ENCODE measurements at places on chromosomes 1 and 21.
A peak's percentile ranks its signal among the peaks of the same experiment; 100 is the strongest.

DNA sequence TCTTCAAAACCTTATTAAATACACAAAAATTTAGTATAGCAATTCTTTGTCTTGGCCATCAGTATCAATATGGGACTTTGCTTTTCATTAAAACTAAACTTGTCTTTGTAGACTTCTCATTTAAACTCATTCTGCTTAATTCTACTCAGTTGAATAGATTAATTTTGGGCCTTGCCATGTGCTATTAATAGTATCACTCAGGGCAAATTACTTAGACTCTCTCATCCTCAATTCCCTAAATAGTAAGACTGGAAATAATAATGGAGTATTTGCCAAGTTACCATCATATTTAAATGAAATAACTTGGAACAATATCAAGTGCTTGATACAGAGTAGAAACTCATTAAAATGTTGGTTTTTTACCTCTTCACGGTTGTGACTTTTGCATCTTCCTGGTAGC is 13.4 kb downstream of the HOOK1 start:
- no peak for DNase-seq

DNA sequence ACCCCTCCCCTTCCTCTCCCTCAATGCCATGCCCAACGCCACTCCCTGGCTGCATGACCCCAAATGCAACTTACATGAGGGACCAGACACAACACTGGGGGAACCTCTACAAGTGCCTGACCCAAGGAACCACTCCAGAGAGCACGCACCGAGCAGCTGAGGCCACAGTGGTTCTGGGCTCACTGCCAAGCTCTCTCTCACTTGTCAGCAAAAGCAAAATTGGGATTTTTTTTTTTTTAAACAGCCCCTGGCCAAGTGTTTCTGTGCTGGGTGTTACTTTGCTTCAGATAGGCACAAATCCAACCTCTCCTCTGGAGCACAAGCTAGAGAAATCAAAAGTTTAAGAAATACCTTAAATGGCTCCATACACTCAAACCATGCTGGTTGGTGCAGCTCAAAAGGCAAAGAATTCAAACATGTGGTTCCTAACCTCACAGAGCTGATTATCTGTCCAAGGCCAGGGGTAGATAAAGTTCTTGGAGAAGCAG is 363.0 kb downstream of the SETD4 start:
- DNase-seq = peak; percentile 63

GRCh38 chr1:188706742-188707141 is 1770.9 kb downstream of the BRINP3 start:
- DNase-seq = peak; percentile 86

DNA sequence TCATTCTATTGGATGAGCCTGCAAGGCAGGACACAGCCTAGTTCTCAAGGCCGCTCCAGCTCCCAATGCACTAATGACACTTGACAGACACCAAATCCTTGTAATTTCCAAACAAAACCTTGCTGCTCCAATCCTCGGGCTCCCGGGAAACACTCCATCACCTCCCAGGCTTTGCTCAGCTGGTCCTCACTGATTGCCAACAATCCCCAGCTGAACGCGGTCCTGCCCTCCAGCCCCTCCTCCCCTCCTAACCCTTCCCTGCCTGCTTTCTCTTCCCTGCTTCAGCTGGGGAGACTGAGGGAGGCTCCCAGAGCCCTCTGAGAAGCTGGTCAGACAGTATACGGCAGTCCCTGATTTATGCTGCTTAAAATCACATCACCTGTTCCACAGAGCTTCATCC is 114.4 kb upstream of the TNR start:
- DNase-seq = no peak

DNA sequence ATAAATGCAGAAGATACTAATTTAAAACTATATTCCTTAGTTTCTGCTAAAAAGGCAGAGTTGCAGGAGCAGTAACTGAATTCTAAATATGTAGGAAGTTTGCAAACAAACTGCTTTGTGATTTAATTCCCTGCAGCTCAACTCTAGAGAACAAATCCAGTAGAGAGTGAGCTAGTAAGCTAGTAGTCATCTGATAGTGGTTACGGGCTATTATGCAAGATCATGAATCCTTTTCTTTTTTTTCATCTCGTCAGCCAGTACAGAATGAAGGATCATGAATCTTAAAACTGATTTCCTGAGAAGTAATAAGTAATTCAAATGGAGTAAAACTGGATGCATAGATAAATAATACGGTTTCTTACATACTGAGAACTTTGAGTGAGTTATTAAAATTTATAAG is 3.3 kb downstream of the DPH5 start:
- DNase-seq = peak; percentile 83

- no peak for DNase-seq
These were observed 178.6 kb downstream of the BACH1 start for GRCh38 chr21:29477347-29477746.

GRCh38 chr1:91730801-91731732 is 154.9 kb downstream of the TGFBR3 start:
- peak; percentile 94 for DNase-seq

- peak; percentile 63 for DNase-seq
These were observed 3.0 kb downstream of the YARS1 start for GRCh38 chr1:32813941-32814739.

- DNase-seq = peak; percentile 14
These were observed 6.6 kb upstream of the TMEM167B start for GRCh38 chr1:109083923-109084322.

DNA sequence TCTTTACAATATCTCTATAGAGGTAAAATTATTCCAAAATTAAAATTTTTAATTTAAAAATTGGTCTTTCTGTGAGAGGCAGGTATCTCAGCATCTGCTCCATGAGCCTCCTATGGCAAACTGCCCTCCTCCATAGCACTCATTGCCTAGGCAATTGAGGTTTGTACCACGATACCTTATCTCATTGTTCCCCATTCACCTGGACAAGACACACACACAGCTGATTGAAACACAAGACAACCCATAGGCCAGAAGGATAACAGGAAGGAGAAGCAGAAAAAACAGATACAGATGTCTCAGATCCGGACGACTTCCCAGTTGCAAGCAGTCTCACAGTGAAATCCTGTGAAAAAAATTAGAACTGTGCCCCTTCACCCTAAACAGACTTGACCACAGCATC is 24.3 kb downstream of the RHBDL2 start:
- no peak for DNase-seq

DNA sequence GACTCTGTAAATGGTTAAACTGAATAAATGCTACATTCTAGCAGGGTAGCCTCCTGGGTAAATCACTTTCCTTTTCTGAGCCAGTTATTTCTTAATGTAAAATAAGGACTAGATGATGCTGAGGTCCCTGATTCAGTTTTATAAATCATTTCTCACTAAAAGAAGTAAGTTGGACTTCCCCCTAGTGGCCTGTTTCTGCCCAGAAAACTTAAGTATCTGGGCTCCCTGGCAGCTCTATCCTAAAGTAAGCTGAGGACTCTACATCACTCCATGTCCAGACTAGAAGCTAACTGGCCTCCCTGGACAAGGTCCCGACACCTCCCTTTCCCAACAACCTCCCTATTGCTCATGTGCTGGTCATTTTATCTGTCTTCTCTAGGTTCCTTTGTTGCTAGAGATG is 3.0 kb downstream of the GPN2 start:
- peak; percentile 54 for DNase-seq

- DNase-seq = no peak
These were observed 49.3 kb downstream of the COL18A1 start for GRCh38 chr21:45454060-45454925.

- no peak for DNase-seq
These were observed 64.3 kb upstream of the TINAGL1 start for GRCh38 chr1:31511848-31512615.

DNA sequence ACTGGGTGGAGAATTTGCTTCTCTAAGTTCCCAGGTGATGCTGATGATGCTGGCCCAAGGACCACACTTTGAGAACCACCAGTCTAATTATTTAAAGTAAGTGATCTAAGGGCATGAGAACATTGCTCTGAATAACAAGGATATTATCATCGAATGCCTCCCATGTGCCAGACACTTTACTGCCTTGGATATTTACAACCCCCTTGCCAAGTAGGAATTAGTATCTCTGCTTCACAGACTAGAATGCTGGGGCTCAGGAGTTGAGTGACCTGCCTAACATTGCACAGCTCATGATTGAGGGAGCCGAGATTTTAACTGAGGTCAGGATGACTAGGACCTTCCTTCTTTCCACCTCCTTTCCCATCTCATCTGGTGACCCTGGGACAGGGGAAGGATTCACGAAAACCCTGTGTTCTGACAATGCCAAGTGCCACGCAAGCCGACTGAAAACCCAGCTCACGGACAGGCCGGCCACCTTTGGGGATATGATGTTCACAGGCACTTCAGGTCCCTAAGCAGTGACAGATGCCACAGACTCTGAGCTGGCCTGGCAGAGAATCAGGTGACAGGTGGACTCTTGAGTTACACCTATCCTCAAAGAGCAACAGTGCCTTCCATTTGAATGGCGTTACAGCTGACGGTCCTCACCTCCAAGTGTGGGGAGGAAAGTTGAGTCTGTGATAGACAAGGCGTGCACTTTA is 230.7 kb downstream of the TOMM20 start:
- DNase-seq = no peak

GRCh38 chr1:238401144-238401543 is 510.4 kb upstream of the ZP4 start:
- peak; percentile 22 for DNase-seq

- no peak for DNase-seq
These were observed at the start of gene HRNR for GRCh38 chr1:152224093-152224492. Gene HRNR (minus strand): TSS chr1:152224193. CDS start chr1:152223253, 940 bp downstream.

GRCh38 chr21:27149034-27149433 is 182.1 kb upstream of the ADAMTS5 start:
- DNase-seq = no peak

DNA sequence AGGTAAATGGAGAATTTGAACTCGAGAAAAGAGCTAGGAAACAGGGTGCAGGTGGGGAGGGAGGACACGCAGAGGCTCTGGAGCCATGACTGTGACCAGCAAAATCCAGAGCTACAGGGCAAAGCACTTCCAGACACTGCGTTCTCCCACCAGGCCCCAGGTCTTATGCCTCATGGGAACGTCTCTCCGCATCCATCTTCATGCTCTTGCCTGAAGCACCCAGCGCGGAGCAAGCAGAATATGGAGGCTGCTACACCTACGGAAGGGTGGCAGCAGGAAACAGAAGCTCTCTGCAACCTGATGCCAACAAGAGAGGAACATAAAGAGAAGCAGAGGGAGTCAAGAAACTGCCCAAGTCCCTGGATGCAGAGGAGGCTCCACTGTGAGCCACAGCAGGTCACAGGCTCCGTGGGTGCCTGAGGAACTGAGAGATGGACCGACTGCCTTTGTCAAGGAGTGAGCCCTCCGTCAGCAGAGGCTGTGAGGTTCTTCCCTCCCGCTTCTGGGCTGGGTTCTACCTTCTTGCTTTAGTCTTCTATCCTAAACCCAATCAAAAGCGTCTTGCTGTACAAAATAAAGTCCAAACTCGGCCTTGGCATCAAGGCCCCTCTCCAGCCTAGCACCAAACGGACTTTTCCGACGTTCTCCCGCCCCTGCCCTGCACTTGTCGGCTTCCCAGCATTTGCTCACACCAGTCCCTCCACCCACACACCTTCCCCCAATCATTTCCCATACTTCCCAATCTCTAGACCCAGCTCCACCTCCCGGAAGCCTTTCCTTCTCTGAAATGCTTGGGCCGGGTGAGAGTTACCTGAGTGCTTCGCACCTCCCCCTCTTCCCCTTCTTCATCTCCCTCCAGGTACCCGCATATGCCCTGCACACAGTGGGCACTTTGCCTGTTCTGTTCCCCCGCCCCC is 930 bp downstream of the DHCR24 start:
- peak; percentile 47 for DNase-seq

- peak; percentile 28 for DNase-seq
These were observed 10.6 kb upstream of the GIPC2 start for GRCh38 chr1:78035121-78035520.

GRCh38 chr1:31605908-31606427 is 11.5 kb upstream of the HCRTR1 start:
- no peak for DNase-seq

GRCh38 chr1:198656500-198656932 is 17.7 kb downstream of the PTPRC start:
- DNase-seq = no peak

DNA sequence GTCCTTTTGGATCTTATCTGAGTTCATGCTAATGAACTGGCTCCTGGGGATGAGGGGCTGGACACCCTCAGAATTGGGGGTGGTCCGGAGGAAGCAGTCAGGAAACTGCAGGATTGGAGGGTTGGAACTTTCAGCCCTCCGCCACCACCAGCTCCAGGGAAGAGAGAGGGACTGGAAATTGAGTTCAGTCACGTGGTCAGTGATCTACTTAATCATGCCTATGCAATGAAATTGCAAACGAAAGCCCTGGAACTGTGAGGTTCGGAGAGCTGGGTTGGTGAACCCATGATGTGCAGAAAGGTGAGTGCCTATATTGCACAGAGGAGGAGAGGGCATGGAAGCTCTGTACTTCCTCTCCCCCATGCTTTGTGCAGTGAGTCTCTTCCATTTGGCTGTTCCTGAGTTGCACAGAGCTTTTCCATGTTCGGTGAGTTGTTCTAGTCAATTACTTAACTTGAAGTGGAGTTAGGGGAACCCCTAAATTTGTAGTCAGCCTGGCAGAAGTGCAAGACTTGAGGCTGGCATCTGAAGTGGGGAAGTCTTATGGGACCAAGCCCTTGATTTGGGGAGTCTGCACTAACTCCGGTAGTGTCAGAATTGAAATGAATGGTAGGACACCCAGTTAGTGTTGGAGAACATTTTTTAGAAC is 16.7 kb downstream of the ITSN1 start:
- DNase-seq = no peak

DNA sequence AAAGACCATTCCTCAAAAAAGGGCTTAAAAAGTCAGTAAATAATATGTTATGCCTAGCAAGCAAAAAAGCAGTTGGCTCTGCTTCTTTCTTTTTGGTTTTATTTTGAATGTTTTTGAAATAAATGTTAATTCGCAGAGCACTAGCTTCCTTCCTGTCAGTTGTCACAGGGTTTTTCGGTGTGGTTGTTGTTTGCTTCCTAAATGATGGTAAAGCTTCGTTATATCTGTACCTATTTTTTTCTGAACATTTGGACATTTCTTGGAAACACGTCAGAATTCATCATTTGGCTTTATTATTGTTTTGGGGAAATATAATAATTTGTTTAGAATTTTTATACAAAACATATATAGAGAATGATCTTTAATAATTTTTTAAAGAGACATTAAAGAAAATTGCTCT is 351.9 kb upstream of the SGIP1 start:
- DNase-seq = no peak

- peak; percentile 0 for DNase-seq
These were observed 218.8 kb upstream of the TMPRSS15 start for GRCh38 chr21:18622383-18622782.

DNA sequence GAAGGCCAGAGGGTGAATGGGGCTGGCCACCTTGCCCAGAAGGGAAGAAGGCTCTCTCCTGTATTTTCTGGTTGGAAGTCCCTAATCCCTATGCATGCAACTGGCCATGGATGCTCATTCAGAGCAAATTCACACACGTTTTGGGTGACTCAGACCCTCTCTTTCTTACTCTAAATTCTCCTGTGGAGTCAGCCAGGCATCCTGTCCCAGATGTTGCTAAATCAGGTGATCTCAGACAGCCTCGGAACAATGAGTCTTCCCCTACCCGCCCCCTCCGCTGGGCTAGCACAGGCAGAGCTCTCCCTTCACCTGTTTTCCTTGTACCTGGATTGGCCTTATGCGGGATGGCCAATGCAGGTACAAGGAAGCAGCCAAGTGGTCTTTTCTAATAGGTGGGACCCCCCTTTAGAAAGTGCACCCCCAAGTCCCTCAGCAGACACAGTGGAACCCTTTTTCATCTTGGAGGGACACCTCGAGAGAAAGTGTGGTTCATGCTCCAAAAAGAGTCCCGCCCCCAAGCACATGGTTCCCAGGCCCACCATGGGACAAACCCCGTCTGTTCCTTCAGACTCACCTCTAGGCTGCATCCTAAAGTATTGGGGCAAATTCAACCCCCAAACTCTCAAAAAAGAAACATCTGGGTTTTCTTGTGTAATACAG is 8.6 kb downstream of the S100A6 start:
- peak; percentile 36 for DNase-seq

- DNase-seq = no peak
These were observed 34.2 kb downstream of the SLC19A1 start for GRCh38 chr21:45507888-45508508.

Measured in amniotic epithelial cell (primary cell).